ENCODE measurements at places on chromosomes 7 and 10.

DNA sequence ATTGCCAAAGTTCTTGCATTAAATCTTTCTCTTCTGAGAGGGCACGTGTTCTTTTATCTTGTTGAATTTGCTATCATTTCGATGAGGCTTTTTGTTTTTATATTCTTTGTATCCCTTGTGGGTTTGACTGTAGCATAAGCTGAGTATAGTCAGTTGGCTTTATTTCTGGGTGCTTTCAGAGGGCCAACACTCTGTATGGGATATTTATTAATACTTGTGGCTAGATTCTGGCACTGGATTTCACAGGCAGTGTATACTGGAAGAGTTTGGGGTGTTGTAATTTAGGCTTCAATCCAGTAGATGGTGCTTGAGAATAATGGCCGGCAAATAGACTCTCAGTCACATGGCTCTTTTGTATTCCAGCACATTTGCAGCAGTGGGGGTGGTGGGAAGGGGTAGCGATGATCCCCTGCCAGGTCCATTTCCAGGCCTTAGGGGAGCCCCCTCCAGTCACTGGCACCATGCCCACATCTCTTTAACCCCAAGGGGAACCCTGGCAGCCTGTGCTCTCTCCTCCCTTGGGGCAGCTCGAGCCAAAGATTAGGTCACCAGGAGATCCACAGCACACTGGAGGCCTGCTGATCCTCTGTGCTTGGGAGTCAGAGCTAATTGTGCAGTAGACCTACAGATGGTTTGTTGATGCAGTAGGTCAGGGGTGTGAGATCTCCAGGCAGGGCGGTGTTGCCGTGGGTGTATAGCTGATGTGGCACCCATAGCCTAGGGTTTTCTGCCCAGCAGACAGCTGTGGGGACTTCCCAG lies 81.8 kb downstream of the PTPN20 start:
- DNase-seq: no peak

GRCh38 chr7:128869138-128869943 lies 6.7 kb downstream of the ATP6V1F start:
- no peak for DNase-seq

DNA sequence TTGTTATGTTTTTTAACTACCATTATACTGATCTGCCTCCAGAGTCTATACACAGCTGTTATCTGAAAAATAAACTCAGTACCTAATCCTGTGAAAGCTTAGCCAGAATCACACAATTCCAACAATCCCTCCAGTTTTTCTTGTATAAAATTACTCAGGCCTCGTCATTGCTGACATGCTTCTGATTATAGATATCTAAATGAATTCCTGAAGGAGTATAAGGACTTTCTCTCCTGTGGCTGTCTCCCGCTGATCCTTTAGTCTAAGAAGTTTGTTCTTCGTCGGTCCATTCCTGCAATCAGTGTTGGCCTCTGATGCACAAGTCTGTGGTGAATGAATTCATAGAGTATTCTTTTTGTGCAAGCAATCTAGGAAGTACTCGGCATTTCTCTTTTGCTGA lies 288.9 kb upstream of the SEMA3C start:
- DNase-seq: no peak

- DNase-seq: no peak
Measured at GRCh38 chr10:96618653-96619052, 31.8 kb upstream of the TM9SF3 start.

GRCh38 chr7:7816084-7816483 lies 97.7 kb upstream of the RPA3 start:
- DNase-seq: no peak

- no peak for DNase-seq
Measured at GRCh38 chr10:43258211-43258561, 8.7 kb downstream of the RASGEF1A start.

- no peak for DNase-seq
Measured at GRCh38 chr10:1418031-1418550, 319.2 kb downstream of the ADARB2 start.

- no peak for DNase-seq
Measured at GRCh38 chr7:121187676-121188075, 141.1 kb upstream of the WNT16 start.

DNA sequence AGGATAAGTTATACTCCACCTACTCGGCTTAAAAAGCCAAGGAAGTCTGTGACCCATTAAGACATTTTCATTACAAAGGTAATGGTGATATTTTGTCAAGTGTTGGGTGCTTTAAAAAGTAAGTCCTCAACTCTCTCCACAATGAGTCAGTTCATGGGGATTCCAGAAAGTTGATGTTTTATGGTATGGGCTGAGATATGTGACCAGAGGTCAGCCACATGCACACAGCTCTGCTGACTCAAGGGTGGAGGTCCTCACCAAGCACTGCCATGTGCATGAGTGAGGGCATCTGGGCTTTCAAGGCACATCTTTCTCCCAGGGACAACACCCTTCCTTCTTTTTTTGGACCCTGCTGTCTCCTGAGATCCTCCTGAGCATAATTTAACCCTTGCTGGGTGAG lies 292.9 kb downstream of the PTEN start:
- no peak for DNase-seq

GRCh38 chr7:41956705-41957104 lies 253.8 kb upstream of the INHBA start:
- DNase-seq: no peak

DNA sequence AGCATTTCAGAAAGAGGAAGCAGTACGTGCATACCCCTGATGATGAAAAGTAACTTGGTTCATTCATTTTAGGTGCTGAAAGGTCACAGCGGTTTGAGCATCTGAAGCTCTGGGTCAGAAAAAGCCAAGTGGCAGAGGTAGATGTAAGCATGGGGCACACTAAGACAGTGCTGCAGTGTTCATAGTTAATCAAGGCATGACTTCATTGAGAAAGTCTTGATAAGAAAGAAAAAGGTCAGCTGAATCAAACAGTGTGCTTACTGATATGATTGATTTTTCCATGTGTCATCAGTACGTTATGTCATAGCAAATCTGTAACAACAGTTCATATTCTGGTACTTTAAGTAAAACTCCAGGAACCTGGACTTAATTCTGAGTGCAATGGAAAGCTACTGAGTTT lies 107.7 kb upstream of the PCLO start:
- DNase-seq: no peak

GRCh38 chr10:73586583-73586984 lies 4.6 kb downstream of the USP54 start:
- DNase-seq: no peak

- DNase-seq: no peak
Measured at GRCh38 chr10:15738270-15738925, 18.7 kb upstream of the ITGA8 start.

- no peak for DNase-seq
Measured at GRCh38 chr7:42744746-42745145, 167.1 kb downstream of the C7orf25 start.

DNA sequence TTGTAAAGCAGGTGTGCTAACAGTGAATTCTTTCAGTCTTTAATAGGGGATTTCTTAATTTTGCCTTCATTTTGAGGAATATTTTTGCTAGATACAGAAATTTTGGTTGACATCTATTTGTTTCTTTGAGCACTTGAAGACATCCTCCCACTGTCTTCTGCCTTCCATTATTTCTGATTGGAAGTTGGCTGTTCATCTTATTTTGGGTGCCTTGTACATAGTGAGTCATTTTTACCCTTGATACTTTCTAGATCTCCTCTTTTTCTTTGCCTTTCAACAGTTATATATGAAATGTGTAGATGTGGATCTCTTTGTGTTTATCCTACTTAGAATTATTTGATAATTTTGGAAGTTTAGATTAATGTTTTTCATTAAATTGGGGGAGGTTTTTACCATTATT lies 631.0 kb downstream of the AUTS2 start:
- no peak for DNase-seq

DNA sequence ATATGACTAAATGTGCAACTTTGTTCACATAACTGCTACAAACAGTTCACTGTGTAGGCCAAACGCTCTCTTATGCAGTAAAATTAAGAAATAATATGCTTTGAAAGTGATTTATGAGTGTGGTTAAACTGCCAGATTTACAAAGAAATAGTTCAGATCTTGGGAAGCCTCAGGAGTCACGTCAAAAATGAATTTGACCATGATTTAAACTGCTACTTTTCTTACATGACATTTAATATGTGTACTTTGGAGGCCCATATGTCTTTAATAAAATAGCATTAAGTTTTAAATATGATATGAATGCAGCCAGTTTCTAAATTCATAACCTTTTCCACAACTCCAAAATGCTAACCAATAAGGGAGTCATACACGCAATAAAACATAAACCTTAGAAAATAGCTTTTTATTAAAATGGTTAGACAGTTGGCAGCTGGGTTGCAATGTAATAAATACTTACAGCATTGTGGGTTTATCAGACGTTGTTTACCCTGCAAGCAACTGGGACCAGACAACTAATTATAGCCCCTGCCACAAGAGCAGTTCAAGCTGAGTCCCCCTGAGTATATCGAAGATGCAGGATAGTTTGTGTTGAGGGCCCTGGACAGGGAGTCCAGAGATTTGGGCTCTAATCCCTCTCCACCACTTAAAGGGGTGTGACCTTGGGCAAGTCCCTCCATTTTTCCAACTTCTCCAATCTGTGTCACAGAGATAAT lies 640.4 kb downstream of the LRMDA start:
- no peak for DNase-seq

DNA sequence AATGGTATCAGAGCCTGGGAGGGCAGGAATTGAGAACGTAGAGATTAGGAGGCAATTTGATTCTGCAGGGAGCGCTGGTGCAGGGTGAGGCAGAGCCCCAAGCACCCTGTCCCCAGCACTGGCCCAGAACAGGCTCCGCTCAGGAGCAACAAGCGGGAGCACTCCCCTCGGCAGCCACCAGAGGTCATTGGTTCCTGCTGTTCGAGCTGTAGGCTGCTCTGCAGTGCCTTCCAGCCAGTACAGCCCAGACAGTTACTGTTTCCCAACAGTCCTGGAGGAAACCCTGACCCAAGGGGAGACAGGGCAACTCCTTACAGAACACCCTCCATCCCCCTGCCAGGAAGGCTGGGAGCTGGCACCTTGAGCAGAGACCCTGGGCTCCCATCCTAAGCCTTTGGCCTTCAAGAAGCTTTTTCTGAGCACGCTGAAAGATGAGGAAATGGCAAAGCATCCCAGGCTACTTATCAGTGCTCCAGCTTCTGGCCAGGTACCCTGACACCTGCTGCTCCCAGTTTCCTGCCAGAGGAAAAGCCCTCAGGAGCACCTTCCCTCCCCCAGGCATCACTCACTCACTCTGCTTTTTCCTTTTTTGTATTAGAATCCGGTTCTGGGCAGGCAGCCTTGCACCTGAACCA lies 71.2 kb upstream of the EFCAB10 start:
- DNase-seq: peak; percentile 54
